Upper lobe of right lung (tissue), 1 donor: ENCODE measurements at places on chromosomes 5 and 9.

GRCh38 chr9:757246-757881 lies 84.1 kb upstream of the DMRT1 start:
- DNase-seq: no peak

DNA sequence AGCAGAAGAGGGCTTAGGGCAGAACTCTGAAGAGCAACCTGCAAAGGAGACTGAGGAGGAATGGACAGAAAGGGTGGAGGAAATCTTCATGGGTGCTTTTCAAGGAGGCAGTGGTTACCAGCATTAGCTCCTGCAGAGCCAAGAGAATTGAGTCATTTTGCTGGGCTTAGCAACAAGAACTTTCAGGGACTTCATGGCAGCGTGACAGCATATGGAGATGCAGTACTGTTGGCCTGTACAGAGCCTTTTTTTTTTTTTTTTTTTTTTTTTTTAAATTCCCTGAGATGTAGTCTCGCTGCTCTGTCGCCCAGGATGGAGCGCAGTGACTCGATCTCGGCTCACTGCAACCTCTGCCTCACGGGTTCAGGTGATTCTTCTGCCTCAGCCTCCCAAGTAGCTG lies 296.0 kb upstream of the DMRT1 start:
- DNase-seq: no peak

GRCh38 chr9:105515811-105516413 lies 42.0 kb upstream of the FKTN start:
- DNase-seq: no peak

- DNase-seq: no peak
Measured at GRCh38 chr9:126962336-126962735, 47.8 kb downstream of the RALGPS1 start.

GRCh38 chr5:58002323-58002722 lies 457.6 kb downstream of the PLK2 start:
- DNase-seq: no peak

DNA sequence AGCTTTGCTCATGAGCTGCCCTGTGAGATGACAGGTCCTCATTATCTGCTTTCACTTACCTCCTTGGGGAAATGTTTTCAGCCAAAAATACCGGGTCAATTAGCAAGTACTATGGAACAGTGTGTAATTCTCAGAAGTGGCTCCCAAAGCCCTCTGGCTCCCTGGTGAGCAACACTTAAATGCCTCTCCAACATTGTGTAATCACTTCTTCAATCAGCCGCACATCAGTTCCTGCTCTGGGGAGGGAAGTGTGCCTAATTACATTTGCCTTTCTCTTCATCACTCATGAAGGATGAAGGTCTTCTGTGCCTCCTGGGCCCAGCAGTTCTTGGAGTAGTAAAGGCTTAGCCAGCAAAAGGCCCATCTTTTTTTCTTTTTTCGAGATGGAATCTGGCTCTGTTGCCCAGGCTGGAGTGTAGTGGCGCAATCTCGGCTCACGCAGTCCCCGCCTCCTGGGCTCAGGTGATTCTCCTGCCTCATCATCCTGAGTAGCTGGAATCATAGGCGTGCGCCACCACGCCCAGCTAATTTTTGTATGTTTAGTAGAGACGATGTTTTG lies 23.1 kb downstream of the NIM1K start:
- peak; percentile 80 for DNase-seq

DNA sequence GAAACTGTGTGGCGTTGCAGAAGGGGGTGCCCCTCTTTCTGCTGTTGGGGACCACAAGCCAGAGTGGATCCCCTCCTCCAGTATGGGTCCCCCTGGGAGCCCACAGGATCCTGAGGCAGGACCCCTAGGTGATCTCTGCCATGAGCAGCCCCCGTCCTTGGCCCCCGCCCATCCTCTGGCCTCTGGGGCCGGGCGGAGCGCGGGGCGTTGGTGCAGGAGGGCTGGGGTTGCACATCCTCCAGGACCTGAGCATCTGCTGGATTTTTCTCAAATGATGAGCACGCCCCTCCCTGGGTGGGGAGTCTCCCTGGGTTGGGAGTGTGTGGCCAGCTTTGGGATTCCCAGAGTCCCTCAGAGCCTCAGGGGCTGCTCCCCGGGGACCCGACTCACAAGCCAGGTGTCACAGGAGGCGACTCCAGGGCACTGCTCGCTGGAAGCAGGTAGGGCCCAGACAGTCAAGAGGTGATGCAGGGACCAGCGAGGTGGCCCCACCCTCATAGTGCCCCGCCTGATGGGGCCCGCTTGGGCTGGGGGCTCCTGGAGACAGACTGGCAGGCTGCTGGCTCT lies 26.7 kb upstream of the UBAC1 start:
- DNase-seq: no peak

GRCh38 chr9:33287087-33287490 lies 3.2 kb upstream of the NFX1 start:
- DNase-seq: no peak

GRCh38 chr5:131150408-131150807 lies 14.6 kb downstream of the HINT1 start:
- no peak for DNase-seq

- no peak for DNase-seq
Measured at GRCh38 chr9:68603371-68603770, 62.7 kb upstream of the TMEM252 start.

- peak; percentile 73 for DNase-seq
Measured at GRCh38 chr9:130835441-130836298, 616 bp downstream of the ABL1 start.

DNA sequence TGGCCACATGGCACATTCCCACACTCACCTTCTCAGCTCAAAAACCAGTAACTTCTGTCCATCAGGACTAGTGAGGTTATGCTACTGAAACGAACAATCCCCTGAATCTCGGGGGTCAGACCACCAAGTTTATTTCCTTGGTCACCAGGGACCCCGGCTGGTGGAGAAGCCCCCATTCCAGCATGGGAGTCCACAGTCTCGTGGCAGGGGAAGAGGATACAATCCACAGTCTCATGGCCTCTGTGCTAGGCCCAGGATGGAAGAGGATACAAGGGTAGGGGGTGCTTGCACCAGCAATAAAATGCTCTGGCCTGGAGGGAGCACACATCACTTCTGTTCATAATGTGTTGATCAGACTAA lies 7.4 kb upstream of the CARD19 start:
- peak; percentile 21 for DNase-seq

- no peak for DNase-seq
Measured at GRCh38 chr5:31598640-31599611, 40.0 kb upstream of the PDZD2 start.

DNA sequence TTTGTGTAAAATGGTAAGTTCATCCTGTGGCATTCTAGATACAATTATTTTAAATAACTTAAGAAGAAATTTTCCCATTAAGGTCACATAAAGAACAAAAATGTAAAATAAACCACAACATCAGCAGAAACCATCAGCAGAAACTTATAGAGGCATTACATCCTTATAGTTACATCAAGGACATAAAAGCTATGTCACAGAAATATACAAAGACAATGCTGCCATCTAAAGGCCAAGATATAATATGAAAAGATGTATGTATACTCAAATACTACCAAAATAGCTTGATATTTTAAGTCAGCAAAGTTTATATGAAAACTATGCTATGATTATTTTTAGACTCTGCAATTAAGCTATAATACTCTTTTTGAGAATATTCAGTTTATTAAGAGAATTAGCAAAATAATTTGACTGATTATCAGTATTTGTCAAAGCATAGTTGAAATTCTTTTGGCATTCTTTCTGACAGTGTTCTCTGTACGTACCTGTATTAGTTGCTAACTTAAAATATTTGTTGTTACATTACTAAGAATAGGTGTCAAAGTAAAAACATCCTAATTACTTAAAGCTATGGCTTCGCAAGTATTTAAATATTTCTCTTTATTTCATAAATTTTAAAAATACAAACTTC lies 36.2 kb downstream of the FBXL17 start:
- DNase-seq: no peak

DNA sequence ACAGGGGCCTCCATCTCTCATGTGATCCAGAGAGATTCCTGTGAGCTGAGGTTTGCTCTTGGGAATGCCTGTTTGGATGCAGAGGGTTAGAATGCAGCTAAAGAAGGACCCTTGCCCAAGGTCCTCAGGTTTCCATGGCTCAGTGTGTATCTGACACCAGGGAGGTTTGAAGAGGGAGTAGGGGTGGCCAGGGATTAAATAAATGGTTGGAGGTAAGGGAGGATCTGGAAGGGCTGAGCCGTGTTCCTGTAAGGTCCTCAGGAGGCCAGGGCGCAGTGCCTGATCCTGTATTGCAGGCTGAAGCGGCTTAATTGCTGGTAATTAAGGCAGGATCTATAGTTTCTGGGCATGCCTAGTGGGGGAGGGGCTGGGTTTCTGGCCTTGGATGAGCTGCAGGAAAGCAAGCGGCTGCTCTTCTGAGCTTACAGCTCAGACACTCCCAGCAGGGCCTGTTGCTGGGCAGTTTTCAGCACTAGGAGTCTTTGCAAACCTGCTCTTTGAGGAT lies 41.5 kb upstream of the MAP1B start:
- no peak for DNase-seq

DNA sequence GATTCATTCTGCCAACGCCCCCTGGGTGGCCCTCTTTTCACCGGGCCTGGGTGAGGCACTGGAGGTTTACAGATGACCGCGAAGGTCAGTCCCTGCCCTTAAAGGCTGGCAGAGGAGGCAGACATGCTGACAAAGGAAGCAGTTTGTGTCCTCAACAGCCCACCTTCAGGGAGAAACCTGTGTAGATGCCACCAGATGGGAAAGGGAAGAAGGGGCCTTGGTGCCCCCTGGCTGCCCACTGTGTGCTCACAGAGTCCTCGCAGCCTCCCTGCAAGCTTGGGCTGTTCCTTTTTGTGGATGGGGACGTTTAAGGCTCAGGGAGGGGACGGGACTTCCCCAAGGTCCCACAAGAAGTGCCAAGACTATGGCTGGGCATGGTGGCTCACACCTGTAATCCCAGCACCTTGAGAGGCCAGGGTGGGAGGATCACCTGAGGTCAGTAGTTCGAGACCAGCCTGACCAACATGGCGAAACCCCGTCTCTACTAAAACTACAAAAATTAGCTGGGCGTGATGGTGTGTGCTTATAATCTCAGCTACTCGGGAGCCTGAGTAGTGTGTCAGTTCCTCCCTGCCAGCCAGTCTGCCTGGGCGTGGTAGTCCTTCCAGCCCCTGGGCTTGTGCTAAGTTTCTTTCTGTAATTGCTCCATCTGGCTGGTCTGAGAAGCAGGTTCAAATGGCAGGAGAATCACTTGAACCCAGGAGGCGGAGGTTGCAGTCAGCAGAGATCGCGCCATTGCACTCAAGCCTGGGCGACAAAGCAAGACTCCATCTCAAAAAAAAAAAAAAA lies 36.2 kb downstream of the NEK6 start:
- DNase-seq: no peak

GRCh38 chr5:80959768-80960442 lies at the start of gene RASGRF2:
Gene RASGRF2, plus strand, starts transcription at chr5:80960363. Its CDS starts 376 bp downstream, at chr5:80960739.
- no peak for DNase-seq

DNA sequence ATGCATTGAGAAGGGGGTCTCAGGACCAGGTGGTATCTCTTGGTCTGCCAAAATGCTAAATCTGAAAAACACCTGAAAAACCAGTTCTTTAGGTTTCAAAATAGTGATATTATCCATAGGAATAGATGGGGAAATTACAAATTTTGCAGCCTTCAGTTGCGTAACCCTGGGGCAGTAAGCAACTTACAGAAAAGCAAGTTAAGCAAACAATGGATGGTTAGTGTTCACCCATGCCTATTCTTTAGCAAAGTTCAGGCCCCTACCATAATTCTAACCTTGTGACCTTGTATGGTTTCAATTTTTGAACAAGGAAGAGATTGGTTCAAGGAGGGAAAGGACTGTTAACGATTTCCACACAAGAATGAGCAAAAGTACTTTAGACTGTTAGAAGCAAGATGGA lies 24.5 kb downstream of the GLRX start:
- no peak for DNase-seq

- DNase-seq: no peak
Measured at GRCh38 chr9:73923796-73924195, 573.3 kb upstream of the RORB start.

- no peak for DNase-seq
Measured at GRCh38 chr5:132690156-132690555, 16.4 kb downstream of the IL4 start.

DNA sequence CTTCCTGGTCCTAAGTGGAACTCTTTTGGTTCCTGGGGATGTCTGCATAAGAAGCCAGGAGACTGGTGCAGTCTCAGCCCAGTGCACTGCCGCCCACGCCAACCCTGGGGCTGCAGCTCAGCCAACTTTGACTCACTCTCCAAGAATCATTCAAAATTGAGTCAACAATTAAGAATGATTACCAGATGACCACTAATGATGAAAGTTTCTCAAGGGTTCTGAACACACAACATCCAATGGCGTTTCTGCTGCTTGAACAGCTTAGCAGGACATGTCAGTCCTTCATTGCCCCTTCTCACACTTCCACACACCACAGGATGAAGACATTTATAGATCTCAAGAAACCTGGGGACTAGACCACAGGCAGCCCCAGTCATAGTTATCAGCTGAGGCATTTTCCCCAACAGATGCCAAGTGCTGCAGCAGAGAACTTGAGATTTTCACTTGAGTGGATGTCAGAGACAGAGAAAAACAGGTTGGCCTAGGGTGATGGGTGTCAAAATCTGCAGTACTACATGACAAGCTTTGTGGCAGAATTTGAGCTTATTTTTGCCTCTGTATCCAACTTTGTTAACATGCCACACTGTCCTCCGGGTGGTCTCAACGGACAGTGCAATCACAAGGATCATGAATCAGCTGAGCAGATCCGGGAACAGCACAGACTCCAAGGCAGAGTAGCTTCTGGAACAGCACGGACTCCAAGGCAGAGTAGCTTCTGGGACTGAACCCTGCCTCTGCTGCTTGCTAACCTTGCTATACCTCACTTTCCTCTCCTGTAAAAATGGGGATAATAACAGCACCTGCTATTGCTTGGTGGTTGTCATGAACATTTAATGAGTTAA lies 356.1 kb downstream of the SPOCK1 start:
- DNase-seq: no peak

DNA sequence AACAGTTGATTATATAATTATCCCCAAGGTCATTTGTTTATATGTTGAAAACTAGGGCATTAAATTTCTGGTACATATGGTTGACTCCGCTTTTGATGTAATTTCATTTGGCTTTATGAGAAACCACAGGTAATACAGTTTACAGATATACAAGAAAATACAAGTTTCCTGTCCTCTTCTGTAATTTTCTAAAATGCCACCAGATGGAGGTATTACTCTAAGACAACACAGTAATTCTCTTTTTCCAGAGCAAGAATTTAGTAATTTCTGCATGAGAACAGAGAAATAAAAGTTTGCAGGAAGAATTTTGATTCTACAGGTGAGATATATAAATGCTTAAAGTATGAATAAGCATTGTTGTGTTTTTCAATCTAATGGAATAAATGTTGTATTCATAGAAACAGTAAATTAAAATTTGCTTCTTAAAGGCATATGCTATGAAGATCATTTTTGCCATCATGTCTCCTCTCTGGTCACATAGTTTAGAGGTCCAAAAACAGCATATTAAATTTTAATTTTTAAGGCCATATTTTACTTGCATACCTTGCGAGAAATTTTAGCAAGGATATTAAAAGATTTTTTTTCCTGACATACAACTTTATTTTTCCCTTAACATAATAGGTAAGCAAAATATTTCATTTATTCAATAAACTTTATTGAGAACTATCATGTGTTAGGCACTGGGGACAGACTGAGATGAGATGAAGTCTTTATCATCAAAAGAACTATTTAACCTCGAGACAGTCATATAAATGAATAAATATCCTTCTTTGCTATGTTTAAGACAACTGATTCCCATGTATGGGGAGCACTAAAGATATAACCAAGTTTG lies 22.7 kb downstream of the CHD1 start:
- DNase-seq: no peak
